ENCODE measurements at places on chromosomes 6 and 20.
A peak's percentile ranks its signal among the peaks of the same experiment; 100 is the strongest.

GRCh38 chr6:31070711-31071197 lies 41.6 kb downstream of the C6orf15 start:
- no peak for DNase-seq

GRCh38 chr20:10111959-10112250 lies 77.1 kb downstream of the ANKEF1 start:
- no peak for DNase-seq

- no peak for DNase-seq
Measured at GRCh38 chr20:62263396-62263795, 25.1 kb downstream of the OSBPL2 start.

DNA sequence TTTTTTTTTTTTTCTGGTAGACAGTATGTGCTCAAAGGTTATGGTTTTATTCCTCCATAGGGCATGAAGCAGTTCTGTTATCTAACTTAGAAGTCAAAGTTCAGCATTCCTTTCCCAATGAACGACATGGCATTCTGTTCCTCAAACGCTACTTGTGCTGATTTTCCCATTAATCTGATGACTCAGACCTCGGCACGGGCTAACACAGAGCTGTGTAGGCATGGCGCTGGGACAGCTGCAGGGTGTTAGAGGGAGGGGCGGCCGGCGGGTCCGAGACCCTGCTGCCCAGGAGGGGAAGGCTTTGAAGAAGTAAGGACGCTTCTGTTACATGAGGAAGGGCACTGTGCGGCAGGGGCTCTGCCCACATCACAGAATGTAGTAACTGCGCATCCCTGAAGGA lies 93.6 kb upstream of the AGPAT4 start:
- no peak for DNase-seq

- DNase-seq = no peak
Measured at GRCh38 chr20:59512651-59513050, 91.7 kb upstream of the PHACTR3 start.

DNA sequence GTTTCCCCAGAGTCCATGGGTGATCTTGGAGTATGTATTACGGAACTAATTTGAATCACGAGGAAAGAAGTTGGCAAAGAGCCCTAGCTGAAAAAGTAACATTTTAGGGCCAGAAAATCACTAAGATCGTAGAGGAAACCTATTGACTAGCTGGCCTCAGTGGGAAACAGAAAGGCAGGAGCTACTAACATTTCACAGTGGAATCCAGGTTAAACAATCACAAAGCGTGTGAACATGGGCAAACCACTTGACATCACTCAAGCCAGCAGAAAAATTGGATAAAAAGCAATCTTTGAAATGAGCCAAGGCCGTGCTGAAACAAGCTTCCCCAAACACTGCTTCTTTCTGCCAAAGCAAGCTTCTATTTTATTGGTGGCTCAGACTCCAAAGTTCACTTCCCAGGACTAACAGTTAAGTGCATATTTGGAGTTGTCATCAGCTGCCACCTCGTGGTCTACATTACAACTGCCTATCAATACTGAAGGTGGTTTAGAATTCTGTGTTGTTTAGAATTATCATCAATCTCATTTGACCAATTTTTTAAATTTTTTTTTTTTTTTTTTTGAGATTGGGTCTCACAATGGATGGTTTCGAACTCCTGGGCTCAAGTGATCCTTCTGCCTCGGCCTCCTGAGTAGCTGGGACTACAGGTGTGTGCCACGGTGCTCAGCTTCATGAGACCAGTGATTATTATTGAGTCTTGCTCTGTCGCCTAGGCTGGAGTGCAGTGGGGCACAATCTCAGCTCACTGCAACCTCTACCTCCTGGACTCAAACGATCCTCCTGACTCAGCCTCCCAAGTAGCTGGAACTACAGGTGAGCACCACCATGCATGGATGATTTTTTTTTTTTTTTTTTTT lies 10.6 kb downstream of the RPS10 start:
- DNase-seq = peak; percentile 66

DNA sequence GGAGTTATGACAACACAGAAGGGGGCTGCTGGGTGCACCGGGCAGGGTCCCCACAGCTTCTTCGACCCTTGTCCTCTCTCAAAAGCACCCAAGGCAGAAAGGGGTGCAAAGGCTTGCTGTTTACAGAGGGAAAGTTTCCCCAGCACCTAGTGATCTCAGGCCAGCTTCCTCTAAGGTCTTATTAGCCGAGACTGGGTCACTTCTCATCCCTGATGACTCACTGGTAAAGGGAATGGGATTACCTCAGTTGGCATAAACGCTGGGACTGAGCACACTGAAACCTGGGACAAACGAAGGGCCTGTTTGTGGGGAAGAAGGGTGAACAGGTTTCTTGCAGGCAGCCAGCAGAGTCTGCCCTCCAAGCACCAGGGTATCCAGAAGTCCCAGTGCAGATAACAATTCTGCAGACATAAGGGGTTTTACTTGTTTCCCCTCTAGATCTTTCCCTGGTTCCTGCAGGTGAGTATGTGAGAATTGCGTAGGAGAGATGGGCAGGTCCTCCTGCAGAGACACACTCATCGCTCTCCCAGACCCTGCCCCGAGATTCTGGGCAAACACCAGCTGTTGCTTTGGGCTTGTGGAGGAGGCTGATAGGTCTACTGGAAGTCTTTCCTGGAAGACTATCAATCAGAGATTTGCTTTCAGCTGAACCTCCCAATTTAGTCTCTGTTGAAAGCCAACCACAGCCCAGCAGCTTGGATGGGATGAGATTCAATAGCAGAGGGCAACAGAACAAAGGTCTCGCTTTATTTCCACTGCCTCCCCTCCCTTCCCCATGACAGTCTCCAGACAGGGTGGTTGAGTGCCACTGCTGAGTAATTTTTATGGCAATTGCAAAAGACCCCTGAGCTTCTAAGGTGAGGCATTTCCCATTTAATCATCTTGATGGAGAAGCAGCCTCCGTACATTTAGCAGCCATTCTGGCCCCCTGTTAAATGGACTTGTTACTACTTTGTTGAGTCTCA lies 25.7 kb downstream of the KCNG1 start:
- DNase-seq = no peak

DNA sequence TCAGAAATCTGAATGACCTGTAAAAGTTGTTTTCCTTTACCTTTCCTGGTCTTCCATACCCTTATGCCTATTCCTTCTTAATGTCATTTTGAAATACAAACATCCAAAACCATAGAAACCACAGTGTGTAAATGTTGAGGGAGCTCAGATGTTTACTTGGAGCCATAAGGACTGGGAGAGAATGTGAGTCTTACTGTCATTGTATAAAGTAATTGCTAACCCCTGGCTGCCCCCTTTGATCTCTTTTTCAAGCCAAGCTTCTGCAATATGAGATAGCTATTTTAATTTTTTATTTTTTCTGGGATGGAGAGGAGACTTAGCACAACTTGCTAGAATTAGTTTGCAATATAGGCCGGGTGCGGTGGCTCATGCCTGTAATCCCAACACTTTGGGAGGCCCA lies 124.4 kb upstream of the AKIRIN2 start:
- DNase-seq = no peak

DNA sequence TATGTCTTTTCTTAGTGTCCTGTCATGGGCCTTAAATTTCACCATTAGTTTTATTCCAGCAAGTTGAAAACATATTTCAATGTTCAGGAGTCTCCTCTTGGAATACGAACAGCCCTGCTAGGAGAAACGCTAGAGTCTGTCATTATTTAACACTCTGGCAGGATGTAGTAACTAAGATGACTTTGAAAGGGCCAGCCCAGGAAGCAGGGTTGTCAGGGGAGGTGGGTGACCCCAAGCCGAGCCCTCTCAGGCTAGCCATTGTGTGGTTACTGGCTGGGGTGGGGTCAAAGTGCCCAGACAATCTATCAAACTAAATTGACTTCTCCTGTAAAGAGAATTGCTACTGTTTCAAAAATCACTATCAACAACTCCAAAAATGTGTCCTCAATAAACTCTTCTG lies 67.8 kb downstream of the LY86 start:
- DNase-seq = no peak

- peak; percentile 64 for DNase-seq
Measured at GRCh38 chr6:7073821-7074525, 33.8 kb upstream of the RREB1 start.

- DNase-seq = no peak
Measured at GRCh38 chr20:6886065-6886729, 118.7 kb downstream of the BMP2 start.

DNA sequence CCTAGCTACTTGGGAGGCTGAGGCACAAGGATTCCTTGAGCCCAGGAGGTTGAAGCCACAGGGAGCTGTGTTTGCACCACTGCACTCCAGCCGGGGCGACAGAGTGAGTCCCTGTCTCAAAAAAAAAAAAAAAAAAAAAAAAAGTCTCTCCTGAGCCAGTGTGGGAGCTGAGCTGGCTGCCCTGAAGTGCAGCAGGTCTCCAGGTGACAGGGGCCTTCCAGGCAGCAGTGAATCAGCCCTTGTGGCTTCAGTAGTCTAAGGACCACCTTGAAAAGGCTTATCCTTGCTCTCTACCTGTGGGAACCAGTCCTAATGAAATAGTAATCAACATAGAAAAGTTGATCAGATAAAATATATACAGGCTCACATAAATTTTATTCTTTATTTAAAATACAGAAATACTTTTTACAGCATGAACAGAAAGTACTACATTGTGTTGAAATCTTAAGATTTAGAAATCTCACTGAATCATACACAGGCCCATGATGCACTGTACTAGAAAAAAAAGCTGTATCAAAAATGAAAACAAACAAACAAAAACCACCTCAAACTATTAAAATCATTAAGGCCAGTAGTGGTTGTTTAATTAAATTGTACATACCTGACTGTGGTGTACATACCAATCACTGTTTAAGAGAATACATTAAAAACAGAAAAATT lies 128.9 kb downstream of the SCML4 start:
- no peak for DNase-seq

DNA sequence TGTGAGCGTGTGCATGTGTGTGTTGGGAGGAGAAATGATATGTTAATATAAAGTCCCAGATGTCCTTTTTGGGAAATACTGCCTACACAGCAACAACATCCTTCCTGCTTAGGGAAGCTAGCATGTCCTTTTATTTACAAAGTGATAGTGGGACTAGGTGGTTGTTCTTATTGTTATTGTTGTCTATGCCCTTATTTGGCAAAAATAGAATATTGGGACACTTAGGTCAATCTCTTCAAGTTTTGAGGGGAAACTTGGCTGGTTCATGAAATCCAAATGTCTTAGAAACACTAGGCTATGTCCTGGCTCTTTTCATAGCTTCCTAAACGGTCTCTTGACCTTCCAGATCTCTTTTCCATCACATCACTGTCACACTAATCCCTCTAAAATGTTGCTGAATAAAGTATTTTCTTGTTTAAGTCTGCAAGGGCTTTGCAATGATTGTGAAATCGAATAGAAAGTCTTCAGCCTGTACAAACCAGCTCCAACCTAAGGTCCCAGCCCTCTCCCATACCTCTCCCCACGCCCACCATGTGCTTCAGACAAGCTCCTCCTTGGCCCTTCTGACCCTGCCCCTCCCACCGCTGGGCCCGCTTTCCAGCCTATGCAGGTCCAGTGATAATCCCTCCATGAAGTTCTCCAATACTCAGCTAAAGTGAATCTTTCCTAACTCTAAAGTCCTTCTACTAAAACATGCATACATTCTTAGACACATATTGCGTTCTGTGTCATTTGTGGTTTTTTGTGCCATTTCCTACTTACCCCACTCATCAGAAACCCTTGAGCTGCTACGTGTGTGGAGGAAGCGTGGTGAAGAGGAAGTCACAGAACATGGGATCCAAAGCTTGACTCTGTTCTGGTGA lies 205.1 kb downstream of the LY86 start:
- no peak for DNase-seq
